Ascending aorta (tissue), 2 donors: ENCODE measurements at places on chromosomes 3 and 15. TPM values are rescaled to one million over a fixed set of nuclear protein-coding genes. Genes with fewer than 3 reads are reported as not detected.

- no peak for DNase-seq
These were observed 28.8 kb downstream of the LRRFIP2 start for GRCh38 chr3:37145611-37146010.

GRCh38 chr3:149898771-149899170 is 71.9 kb downstream of the PFN2 start:
- no peak for DNase-seq

DNA sequence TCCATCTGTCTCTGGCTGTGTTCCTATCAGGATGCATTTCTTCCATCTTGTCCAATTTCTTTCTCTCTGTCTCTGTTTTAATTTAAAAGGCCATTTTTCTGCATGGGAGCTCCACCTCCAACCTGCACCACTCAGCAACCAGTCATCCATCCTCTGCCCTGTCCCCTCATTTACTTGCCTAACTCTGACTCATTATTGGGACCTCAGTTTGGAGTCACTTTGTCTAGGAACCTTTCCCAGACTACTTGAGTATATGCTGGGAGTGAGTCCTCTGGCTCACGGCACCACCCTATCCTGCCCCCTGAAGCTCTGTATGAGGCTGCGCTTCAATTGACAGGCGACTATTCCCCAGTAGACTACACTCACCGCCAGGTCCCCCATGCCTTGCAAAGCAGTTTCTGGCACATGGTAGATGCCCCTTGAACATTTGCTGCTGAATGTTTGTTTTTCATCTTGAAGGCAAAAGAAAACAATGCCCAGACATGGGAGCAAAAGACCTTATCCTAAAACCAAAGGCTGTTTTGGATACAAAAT is 513.3 kb upstream of the CFAP20DC start:
- no peak for DNase-seq

- DNase-seq = no peak
These were observed 22.1 kb upstream of the POLG start for GRCh38 chr15:89356634-89357298.

DNA sequence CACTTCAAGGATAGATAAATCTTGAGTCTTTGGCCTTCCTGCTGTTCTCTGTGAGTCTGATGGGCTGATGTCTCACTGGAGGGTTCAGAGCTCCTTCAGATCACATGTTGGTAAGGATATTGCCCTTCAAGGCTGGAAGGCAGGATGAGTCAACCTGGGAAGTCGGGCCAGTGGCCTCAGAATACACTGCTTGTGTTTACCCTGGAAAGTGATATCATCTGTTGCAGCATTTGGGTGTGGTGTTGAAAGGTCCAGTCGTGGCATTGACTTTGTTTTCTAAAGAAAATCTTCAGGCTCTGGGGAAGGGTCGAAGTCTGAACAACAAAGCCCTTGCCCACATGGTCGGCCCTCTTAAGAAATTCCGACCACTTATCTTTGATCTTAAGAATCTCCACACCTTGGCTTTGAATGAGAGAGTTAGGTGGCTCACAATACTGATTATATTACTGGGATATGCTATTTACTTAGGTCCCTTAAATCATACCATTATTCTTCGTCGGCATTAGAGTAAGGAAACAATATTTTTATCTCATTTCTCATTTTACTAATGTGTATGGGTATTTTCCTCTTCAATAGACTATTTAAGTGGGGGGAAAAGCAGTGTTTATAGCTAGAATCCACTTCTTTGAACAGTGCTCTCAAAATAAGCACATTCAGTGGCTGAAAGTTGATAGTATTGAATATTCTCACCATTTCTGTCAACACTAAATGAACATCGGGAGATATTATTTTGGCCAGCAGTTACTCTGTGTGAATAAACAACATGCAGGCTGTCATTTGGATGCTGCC is 303.9 kb upstream of the RASGRP1 start:
- DNase-seq = no peak

GRCh38 chr15:30923429-30923828 is 19.7 kb downstream of the FAN1 start:
- DNase-seq = no peak

The CHRFAM7A gene
- 0.21 TPM for total RNA-seq

The CMTM6 gene
- 12.7 TPM for total RNA-seq

The ATP8B4 gene
- total RNA-seq = 15.1 TPM

- DNase-seq = no peak
These were observed 19.8 kb upstream of the FAM107A start for GRCh38 chr3:58596834-58597518.

GRCh38 chr3:114299941-114300624 is 6.3 kb downstream of the TIGIT start:
- DNase-seq = no peak

GRCh38 chr3:180612364-180612763 is 10.4 kb downstream of the TTC14 start:
- no peak for DNase-seq

The WDR93 gene
- total RNA-seq = not detected

- DNase-seq = no peak
These were observed 36.8 kb downstream of the TLE3 start for GRCh38 chr15:70060993-70061305.

GRCh38 chr3:102619361-102619760 is 184.5 kb downstream of the ZPLD1 start:
- no peak for DNase-seq

DNA sequence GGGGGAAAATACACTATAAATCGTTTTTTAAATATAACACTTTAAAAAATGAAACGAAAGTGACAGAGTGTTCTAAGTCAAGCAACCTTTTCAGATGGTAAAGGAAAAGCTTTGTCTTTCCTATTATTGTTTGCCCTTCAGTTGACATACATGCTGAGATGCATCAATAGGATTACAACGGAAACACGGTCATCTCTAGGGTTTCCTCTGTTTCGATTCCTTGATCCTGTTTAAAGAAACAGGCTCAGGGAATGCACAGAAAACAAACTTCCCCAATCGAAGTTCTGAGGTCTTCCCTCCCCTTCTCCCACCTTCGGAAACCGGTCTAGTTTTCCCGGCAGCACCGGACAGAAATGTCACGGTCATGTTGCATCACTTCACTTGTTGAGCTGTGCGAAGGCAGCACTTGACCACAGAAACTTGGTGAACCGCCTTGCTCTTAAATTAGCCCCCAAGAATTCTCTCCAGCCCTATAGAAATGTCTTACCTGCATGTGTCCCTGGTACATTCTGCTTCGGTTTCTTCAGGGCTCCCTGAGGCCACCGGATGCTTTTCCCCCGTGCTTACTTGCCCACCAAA is 556 bp downstream of the PEX5L start:
- no peak for DNase-seq

The DNAH12 gene
- total RNA-seq = not detected

The LIPC gene
- not detected for total RNA-seq

GRCh38 chr3:178483704-178484103 is 52.5 kb upstream of the KCNMB2 start:
- no peak for DNase-seq

The SERINC4 gene
- not detected for total RNA-seq

- DNase-seq = no peak
These were observed 48.3 kb downstream of the SERP1 start for GRCh38 chr3:150497956-150498355.

The EIF4E3 gene
- total RNA-seq = 4.4 TPM

GRCh38 chr15:41061667-41062066 is 54.4 kb downstream of the INO80 start:
- no peak for DNase-seq

DNA sequence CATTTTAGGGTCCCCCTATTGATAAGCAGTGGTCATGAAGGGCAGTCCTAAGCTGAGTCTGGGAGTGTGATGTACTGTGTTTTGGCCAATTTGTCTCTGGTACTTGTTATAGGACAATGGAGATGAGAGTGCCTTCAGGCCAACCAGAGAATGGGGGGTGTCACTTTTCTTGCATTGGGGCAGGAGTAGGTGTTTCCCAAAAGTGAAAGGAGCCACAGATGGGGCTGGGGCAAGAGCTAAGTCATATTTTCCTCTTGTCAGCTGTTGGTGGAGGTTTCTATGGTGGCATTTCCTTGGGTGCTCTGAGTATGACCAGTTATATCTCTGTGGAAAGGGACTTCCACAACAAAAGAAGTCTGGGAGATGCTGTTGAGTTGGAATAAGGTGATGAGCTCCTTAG is 24.7 kb upstream of the BSN start:
- no peak for DNase-seq

DNA sequence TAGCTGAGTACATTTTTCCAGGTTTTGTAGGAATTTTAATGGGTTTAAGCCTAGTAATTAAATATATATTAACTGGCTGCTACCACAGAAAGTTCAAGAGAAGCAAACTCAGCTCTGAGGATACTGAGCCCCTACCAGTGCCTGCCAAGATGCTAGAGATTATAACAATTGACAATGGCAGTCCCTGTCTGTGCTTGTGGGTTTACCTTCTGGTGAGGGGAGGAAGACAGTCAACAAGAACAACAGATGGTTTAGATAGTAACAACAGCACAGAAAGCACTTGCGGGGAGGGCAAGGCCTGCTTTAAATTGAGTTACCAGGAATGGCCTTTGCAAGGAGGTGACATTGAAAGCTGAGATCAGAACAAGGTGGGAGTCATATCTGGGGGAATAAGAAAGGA is 56.6 kb upstream of the ARHGEF3 start:
- DNase-seq = no peak

GRCh38 chr15:57607570-57608000 is 15.9 kb downstream of the MYZAP start:
- no peak for DNase-seq

GRCh38 chr3:51657234-51657633 is 13.8 kb upstream of the TEX264 start:
- DNase-seq = no peak
